ENCODE measurements at places on chromosomes 7 and 10.

DNA sequence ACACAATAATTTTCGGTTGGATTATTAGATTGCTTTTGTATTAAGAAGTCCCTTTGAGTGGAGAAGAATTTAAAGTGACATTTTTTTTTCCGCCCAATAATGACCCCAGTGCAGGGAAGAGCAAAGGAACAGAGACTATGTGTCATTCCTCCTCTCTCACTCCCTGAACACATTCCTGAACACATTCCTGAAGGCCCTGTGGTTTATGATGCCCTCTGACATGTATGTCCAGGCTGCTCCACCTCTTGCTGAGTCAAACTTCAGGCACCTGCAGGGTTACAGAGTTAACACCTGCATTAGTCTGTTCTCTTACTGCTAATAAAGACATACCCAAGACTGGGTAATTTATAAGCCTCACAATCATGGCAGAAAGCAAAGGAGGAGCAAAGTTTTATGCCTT lies 704.0 kb upstream of the LRRN3 start:
- DNase-seq, result no peak

DNA sequence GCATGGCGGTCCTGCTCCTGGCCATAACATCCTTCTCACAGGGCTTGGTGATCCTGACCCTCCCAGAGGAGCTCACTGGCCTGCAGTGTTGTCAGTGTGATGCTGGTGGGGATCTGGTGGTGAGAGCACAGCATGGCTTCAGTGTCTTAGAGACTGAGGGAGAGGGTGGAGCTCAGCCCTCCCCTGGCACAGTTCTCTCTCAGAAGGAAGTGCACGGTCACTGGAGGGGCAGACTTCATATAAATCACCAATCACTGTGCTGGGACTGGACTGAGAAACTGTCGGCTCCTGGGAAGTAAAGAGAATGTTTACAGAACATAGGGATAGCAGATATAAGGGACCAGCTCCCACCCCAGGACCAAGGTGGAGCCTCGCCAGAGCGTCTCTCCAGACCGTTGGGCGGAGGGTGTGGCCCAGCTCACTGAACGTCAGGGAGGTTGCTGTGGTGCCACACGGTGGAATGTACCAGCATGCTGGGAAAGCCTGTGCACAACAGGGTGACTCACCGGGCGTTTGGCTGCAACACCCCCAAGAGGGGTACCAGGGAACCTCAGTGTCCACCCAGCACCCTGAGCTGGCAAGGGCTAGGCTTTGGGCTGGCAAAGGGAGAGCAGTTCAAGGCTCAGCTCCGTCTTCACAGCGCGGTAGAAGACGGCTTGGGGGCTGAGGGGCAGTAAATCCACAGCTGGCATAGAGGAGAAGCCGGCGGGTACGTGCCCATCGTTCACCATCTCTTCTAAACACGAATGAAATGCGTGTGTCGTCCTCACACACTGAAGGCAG lies 8.8 kb upstream of the GET4 start:
- no peak for DNase-seq

GRCh38 chr7:98722402-98722801 lies 105.3 kb downstream of the NPTX2 start:
- no peak for DNase-seq

GRCh38 chr10:59829024-59829423 lies 75.8 kb upstream of the MRLN start:
- no peak for DNase-seq

DNA sequence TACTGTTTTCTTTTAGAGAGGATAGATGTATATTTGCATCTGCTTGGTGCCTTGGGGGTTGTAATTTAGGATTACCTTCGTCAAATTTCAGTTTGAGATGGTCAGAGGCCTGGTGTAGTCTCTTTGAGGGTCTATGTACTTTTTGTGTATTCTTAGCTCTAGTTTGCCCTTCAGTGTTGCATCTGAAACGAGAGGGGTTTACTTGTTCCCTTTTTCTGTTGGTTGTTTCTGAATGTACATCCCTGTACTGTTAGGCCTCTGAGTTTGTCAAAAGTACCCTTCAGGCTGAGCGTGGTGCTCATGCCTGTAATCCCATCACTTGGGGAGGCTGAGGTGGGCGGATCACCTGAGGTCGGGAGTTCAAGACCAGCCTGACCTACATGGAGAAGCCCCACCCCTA lies 60.0 kb downstream of the MLLT10 start:
- DNase-seq, result no peak

DNA sequence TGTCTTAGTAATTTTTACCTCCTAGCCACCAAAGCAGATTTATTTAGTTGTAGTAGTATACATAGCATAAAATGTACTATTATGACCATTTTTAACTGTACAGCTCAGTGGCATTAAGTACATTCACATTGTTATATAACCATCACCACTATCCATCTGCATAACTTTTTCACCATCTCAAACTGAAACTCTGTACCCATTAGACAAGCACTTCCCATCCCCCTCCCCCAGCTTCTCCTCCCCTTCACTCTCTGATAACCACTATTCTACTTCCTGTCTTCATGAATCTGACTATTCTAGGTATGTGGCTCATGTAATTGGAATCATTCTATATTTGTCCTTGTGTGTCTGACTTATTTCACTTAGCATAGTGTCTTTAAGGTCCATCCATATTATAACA lies 71.9 kb downstream of the MRPL32 start:
- no peak for DNase-seq

GRCh38 chr10:127977357-127978009 lies 70.6 kb downstream of the PTPRE start:
- no peak for DNase-seq

GRCh38 chr7:6392712-6393666 lies 54.8 kb downstream of the DAGLB start:
- DNase-seq, result peak; percentile 50

GRCh38 chr7:135666846-135667245 lies 4.5 kb downstream of the STMP1 start:
- DNase-seq, result no peak

All from activated T-cell treated with anti-CD3 and anti-CD28 coated beads for 48 hours (primary cell).